ENCODE measurements at places on chromosomes 4 and X. TPM values are rescaled to one million over a fixed set of nuclear protein-coding genes. Genes with fewer than 3 reads are reported as not detected.

Gene IL2
- not detected for total RNA-seq

Gene ARX
- 4.6 TPM for total RNA-seq

GRCh38 chr4:79426989-79427388, 19.0 kb upstream of the GK2 start:
- no peak overlapping the region for H3K4me3 ChIP-seq
- no peaks in the 10 kb centered on the region for H3K36me3 ChIP-seq
- no peak overlapping the region for H3K27ac ChIP-seq
- DNase-seq, result no peak
- no peaks in the 10 kb centered on the region for H3K4me1 ChIP-seq

DNA sequence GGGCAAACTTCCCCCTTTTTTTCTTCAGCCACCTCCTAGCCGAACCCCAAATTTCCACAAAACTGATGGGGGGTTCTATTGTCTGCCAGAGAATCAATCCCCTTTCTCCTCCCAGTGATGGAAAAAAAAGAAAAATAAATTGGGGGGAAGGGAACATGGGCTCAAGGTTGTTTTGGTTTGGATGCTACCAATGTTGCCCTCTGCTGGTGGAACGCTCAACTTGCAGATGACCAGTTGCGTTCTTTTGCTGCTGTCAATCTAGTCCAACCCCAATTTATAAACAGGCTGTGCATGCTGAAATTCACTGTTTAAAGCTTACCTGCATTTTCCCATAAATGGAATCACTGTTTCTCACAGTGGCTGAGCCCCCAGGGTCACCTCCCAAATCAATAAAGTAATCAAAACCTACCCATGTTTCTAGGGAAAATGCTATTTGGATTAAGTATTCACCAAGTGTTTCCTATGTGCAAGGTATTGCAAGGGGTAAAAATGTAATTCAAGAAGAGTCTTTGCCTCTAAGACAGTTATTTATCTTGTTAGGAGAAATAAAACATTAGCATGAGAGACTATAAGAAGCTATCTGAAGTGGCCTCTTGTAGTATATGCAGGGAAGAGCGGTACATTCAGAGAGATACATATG, 116.7 kb upstream of the TMEM164 start:
- H3K36me3 ChIP-seq, result no peaks in the 10 kb centered on the region
- H3K4me3 ChIP-seq, result no peak overlapping the region
- H3K27me3 ChIP-seq, result no peaks in the 10 kb centered on the region
- H3K4me1 ChIP-seq, result no peaks in the 10 kb centered on the region
- DNase-seq, result no peak

DNA sequence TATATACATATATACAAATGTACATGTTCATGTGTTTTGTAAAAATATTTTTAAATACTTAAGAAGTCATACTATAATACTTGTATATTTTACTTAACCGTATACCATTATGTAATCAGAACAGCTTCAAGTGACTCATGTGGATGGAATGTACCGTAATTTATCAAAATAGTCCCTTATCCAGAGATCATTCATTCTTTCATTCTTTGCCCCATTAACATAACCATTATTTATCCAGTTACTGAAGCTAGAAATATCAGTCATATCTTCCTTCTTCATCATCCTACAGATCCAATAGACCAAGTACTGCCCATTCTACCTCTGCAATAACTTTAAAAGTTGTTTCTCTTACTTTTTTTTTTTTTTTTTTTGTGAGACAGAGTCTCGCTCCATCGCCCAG, 164.2 kb downstream of the MAB21L2 start:
- no peaks in the 10 kb centered on the region for H3K27me3 ChIP-seq
- no peak for DNase-seq
- no peak overlapping the region for H3K4me3 ChIP-seq

GRCh38 chrX:129642641-129643040, 12.1 kb downstream of the APLN start:
- H3K4me1 ChIP-seq, result no peaks in the 10 kb centered on the region
- no peaks in the 10 kb centered on the region for H3K27me3 ChIP-seq
- no peak overlapping the region for H3K4me3 ChIP-seq
- no peaks in the 10 kb centered on the region for H3K36me3 ChIP-seq
- no peak for DNase-seq
